ENCODE measurements at places on chromosomes 2 and 18.

- DNase-seq, result no peak
These were observed 213.2 kb downstream of the ANAPC1 start for GRCh38 chr2:111670776-111671175.

DNA sequence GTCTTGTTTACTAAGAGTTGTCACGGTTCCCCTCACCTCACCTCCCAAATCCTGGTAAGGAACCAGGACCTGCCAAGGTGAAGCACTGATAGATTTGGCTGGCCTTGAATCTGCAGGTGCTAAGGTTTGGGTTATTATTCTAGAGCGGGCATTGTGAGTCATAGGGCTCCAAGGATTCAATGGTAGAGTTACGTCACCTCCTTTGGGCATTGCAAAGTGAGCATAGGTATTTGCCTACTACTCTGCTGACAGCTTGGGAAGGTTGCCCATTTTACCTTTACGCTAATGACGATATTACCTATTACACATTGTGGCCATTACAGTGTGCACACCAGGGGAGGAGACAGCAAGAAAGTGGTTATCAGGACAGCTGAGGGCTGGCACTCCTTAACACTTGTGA lies 59.3 kb downstream of the SETBP1 start:
- DNase-seq, result no peak

- peak; percentile 21 for DNase-seq
These were observed 246.1 kb downstream of the EXOC6B start for GRCh38 chr2:72579591-72580180.

DNA sequence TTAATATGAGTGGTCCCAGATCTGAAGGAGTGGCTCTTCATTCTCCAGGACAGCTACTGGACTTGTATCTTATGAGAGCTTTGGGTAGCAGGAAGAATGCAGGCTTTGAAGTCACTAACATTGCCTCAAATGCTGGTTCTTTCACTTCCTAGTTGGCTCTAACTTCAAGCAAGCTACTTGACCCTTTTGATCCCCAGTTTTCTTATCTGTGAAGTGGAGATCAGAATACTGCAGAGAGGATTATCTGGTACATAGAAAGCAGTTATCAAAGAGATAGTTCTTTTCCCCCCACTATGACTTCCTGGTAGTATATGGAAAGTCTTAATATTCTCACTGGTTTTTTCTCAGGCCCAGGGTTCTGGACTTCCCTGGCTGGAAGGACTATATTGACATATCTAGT lies 3.4 kb upstream of the PLCL1 start:
- no peak for DNase-seq

- no peak for DNase-seq
These were observed 122.9 kb upstream of the ITGA4 start for GRCh38 chr2:181334158-181334826.

DNA sequence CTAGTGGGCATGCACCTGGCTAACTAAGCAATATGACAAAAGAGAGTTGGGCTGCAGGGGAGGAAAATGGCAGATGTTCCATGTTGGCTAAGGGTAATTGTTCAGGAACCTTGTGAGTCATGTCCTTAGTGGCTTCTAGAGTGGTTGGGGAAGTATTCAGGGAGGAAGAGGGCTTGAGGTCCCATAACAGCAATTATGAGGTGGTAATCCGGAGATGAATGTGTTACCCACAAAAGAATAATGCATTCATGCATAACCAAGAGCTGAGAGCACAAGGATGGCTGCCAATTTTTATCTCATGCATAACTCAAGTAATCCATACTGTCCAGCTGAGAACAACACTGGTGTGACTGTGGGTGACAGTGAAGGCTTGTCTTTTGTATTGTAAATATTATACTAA lies 42.9 kb downstream of the TMEFF2 start:
- DNase-seq, result no peak

DNA sequence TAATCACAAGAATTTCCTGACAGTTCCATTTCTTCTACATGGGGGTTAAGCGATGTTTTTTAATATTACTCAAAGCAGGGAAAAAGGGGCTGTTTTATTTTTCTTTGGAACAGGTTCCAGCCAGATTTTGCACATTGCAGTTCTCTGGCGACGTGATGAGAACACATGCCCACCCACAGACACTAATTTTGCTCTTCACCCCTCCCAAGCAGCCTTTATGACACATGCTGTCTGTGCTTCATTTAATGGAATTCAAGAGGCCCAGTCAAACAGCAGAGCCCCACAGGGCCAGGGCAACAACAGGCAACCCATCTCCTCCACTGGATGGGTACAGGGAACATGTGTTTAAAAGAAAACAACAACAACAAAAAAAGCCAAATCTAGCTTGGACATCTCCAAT lies 70.8 kb downstream of the SPRED2 start:
- DNase-seq, result no peak

GRCh38 chr2:240983361-240983995 lies 14.9 kb upstream of the SNED1 start:
- DNase-seq, result no peak

- DNase-seq, result no peak
These were observed 4.2 kb upstream of the SAP130 start for GRCh38 chr2:128032092-128032491.

GRCh38 chr2:40255103-40255502 lies 196.8 kb downstream of the SLC8A1 start:
- no peak for DNase-seq

DNA sequence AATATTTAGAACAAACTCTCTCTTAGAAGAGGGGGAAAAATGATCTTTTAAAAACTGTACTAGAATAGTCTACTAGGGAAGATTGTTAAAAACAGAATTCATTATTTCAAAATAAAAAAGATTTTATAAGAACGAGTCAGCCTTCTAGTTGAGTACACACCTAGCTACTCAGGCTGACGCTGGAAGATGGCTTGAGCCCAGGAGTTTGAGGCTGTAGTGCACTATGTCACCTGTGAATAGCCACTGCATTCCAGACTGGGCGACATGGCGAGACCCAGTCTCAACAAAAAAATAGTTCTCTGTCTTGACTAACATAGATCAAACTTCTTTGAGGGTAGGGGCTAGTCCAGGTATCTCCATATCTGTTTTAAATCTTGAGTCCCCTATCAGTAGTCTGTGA lies 33.9 kb downstream of the ERLEC1 start:
- DNase-seq, result no peak

DNA sequence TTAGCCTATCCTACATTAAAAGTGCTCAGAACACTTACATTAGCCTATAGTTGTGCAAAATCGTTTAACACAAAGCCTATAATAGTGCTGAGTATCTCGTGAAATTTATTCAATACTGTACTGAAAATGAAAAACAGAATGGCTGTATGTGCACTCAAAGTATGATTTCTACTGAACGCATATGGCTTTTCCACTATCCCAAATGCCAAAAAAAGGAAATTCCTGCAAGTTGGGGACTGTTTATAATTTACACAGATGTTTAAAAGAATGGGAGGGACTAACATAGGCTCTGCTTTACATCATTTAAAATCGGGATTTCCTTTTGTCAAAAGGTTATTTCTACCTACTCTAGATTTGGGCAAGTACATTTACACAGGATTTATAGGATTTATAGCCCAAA lies 101.4 kb upstream of the PELI1 start:
- no peak for DNase-seq

DNA sequence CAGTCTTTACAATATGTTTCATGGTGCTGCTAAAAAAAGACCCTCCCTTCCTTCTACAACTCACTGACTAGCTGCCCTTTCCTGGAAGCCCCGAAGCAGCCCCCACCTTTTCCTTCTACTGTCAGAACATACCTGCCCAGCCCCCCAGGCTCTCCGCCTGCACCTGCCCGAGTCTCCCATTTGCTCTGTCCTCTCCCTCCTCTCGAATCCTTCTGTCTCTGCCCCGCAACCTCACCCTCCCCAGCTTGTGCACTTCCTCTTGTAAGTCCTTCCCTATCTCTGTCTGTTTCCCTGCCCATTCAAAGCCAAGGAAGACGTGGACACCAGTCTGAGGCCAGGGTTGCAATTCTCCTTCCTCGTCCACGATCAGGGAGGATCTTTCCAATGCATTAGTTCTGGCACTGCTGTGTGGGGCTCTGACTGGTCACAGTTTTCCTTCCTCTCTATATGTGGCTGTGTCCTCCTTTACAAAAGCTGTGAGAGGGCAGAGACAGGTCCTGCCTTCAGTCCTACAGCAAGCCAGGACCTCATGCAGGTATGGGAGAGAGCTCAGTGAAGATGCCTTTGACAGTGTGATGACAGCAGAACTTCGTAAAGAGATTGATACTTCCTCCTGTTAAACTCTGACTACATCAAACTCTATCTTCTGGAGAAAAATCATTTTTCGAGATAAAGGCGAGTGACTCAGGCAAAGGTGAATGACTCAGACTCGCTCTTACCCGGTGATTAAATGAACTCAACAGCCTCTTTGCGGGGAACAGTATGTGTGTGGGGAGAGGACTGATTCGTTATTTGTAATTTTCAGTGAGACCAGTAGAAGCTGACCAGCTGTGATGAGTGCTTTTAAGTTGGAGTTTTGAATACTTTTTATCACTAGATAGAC lies 14.2 kb downstream of the TNFRSF11A start:
- no peak for DNase-seq

DNA sequence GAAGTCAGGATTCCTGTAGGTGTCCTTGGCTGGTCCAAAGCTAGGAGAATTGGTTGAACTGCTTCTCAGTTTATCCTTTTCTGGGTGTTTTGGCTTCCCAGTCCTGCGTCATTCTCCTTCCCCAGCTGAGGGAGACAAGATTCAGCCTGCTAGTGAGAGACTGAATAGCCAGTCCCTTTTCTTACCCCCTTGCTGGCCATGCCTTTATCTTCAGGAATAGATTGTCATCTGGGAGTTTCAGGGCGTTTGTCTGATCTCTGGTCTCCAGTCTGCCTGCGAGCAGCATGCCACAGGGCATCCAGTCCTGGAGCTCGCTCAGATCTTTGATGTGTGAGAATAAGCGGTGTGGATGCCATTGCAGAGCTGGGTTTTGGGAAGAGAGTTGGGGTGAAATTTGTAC lies 5.8 kb downstream of the MYO1B start:
- no peak for DNase-seq

GRCh38 chr2:233079473-233079877 lies 19.3 kb downstream of the INPP5D start:
- peak; percentile 78 for DNase-seq

GRCh38 chr2:135875491-135876065 lies 665 bp downstream of the MCM6 start:
- peak; percentile 79 for DNase-seq

- DNase-seq, result no peak
These were observed 205.5 kb downstream of the BCL2 start for GRCh38 chr18:63113899-63114565.

GRCh38 chr2:44286884-44287638 lies 11.8 kb downstream of the SLC3A1 start:
- no peak for DNase-seq

DNA sequence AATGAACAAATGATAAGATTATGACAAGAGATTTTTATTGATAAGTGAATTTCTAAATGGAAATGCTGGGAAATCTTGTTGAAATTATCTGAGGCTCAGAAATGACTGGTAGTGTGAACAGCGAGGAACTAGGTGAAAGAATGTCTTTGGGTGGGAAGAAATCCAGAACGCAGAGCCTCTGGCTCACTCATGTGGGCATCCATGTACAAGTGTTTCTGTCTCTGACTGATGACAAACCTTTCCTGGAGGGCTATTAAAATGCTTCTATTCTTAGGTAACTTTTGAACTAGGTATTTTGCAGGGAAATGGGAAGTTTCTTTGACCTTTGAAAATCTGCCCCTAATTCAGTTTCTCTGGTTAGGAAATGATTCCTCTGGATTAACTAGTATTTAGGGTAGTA lies 598.6 kb downstream of the SLC4A3 start:
- no peak for DNase-seq

GRCh38 chr2:196201229-196202009 lies 30.0 kb upstream of the STK17B start:
- DNase-seq, result no peak

DNA sequence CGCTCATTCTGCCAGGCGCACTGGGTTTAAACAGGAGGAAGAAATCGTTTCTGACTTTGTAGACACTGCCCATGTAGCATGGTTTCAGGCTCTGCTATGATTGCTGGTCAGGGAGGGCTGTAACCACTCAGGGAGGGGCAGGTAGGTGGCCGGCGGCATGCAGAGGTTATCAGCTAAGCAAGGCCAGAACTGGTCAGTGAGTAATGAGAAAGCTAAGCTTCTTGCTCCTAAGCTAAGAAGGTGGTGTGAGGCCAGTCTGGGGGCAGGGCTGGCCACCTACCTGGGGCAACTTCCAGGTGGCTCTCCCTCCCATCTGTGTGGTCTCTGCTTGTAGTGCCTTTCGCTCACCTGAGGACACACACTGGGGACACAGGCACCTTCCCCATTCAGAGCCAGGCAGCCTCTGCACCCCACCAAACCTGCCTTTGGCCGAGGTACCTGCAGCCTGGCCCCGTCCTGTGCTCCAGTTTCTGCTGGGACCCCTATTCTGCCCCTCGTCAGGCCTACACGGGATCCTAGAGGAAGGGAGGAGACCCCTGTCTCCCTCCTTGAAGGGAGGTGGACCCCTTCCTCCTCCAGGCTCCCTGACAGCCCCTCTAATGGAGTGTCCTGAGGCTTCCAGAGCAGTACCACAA lies 195.9 kb downstream of the SEPTIN10 start:
- no peak for DNase-seq

DNA sequence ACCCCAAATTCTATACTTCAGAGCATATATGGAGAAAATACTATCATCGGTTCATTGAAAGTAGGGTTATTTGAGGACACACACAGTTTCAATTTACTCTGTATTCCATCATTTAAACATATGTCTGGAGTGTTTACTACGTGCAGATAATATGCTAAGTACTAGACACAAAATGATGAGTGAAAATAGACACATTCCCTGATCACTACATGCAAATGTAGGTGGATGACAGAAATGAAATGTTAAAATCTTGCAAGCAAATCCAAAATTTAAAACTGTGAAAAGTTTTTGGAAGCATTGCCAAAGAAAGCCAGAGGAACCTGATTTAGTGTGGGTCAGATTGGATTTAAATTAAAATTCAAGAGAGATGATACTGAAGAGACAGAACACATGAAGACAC lies 1106.6 kb downstream of the CBLN2 start:
- DNase-seq, result no peak

DNA sequence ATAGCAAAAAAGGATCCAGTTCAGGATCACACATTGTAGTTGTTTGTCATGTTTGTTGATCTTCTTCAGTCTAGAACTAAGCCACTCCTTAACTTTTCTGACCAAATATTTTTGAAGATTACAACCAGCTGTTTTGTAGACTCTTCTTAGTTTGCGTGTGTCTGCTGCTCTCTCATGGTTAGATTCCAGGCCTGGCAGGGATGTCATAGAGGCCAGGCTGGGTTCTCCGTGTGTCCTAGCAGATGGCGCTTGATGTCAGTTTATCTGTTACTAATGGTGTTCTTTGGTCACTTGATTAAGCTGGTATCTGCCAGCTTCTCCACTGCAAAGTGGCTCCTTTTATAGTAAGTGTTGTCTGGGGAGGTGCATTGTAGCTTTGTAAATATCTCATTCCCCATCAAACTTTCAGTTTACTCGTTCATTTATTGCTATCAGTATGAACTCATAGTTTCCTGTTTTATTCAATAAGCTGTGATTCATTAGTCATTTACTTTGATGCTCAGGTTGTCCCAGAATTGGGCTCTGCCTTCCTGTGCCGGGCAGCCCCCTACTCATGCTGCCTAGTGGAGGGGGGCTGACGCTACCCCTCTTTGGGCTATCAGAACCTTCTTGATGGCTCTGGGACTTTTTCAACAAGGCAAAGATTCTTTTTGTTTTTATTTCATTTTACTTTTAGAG lies 42.1 kb downstream of the GRHL1 start:
- DNase-seq, result no peak
